IPS DF 19.7 (cell line): ENCODE measurements at places on chromosomes 12 and 14.

DNA sequence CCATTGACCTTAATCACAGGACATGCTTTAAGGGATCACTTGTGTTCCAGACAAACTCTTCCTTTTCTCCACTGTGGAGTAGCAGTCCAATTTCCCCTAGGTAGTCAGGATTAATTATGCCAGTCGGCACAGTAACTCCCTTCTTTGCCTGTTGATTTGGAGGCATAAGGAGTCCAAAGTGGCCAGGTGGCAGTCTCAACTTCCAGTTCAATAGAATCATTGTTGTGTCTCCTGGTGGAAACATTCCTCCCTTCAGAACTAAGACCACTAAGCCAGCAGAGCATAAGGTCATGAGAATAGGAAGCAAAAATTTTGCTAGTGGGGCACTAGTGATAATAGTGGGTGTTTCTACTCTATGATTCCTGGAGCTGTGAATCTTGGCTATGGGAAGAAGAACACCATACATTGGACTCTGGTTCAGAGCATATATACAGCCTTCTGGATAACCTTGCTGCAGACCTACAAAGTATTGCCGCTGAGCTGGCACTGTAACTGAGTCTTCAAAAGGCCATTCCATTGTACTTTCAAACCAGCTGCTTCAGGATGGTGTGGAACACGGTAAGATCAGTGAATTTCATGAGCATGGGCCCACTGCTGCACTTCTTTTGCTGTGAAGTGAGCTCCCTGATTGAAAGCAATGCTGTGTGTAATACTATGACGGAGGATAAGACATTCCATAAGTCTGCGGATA lies 147.3 kb upstream of the MAX start:
- no peak for DNase-seq

DNA sequence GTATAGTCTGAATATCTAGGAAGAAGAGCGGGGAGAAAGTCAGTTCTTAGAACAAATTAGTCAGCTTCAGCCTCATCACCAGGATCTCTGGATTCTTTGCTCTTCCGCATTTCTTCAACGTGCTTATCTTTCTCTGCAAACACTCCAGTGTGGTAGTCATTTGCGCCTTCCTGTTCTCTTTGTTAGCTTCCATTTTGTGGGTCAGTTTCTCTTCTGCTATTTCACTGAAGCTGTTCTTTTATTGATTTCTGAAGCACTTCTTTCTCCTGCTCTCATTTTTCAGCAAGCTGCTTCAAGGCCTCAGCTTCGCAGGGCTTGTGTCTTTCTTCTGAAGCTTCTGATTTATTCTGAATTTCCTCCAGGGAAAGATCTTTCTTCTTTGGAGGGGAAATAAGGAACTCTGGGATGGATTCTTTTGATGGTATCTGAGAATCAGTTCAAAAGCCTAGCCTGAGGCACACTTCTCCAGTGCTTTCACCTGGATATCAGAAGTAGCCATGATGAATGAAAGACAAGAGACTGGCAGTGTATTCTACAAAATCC lies 13.5 kb downstream of the AMN1 start:
- DNase-seq, result no peak

DNA sequence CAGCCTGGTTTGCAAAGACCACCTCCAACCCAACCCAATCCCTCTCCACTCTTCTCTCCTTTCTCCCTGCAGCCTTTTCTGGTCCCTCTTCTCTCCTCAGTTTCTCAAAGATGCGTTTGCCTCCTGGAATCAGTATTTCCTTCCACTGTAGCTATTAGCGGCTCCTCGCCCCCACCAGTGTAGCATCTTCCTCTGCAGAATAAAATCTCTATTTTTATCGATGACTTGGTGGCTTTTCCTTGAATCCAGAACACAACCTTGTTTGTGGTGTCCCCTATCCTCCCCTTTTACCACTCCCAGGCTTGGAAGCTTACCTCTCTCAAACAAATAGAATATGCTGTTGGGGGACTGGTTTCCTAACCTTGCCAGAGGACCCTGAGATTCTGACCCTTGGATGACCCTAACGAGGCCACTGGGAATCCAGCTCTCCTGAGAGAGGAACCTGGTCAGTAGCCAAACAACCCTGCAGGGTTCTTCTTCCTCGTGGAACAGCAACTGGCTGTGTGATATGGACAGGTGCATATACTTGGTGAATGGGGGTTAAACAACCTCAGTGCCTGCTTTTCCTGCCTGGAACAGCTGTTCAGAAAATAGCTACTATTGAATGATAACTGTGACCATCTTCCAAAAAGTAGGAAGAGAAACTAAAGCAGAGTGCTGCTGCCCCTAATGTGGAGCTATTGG lies 4.4 kb downstream of the WNT1 start:
- no peak for DNase-seq

- DNase-seq, result no peak
Observed at GRCh38 chr12:29769162-29769858, 14.4 kb downstream of the TMTC1 start.

DNA sequence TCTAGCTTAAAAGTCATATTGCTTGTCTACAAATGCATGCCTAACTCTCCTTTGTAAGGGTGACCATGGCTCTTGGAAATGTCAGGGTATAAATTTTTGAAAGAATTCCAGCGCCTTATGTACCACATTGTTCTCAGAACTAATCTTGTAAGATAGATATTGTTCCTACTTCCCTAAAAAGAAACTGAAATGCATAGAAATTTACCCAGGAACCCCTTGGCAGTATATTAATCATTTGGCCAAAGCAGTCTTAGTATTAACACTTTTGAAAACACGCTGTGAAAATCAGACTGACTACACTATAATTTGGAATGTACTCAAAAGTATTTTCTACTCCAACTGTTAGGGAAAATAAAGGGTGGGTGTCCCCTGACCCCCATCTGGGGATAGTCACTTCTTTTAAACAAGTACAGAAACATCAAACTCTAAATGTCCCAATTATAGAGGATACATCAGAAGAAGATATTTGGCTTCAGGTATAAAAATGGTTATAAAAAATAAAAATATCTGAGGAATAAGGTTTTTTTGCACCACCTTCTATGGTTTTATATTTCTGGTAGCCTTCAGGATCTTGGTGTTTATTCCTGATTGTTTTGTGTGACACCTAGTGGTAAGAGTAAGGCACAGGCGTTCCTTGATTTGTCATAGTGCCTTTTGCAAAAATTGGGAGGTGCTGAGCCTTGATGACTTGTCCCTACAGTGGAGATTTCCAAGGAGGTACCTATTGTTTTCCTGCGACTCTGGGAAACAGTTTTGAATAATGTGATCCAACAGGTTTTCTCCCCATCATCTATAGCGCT lies 2.2 kb upstream of the NFKBIA start:
- DNase-seq, result no peak

- DNase-seq, result no peak
Observed at GRCh38 chr12:46246021-46246700, 22.7 kb downstream of the SLC38A1 start.

DNA sequence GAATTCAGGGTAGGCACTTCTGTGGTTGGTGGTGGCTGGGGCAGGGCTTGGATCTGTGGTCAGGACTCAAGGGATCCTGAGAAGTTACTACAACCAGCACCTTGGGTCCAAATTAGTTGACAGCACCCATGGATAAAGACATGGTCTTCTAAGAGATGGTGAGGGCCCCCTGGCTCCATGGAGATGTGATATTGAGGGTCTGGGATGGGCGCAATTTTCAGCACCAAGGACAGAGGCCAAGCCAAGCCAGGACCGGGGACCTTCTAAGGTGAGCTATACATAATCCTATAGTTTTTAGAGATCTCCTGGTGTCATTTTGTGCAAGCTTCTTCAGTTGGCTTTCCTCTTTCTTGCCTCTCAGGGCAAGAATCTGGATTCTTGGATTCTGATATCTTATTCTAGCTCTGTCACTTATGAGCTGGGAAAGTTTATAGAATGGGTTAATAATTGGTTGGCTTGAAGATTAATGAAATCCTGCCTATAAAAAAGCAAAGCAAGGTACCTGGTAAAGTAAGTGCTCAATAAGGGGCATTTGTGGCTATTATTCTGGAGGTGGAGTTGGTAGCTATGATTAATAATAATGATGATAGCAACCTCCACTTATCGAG lies 130.1 kb upstream of the LHX5 start:
- DNase-seq, result no peak

- no peak for DNase-seq
Observed at GRCh38 chr12:91454179-91454578, 271.6 kb upstream of the DCN start.

- no peak for DNase-seq
Observed at GRCh38 chr14:96297000-96297399, 41.0 kb downstream of the BDKRB1 start.

DNA sequence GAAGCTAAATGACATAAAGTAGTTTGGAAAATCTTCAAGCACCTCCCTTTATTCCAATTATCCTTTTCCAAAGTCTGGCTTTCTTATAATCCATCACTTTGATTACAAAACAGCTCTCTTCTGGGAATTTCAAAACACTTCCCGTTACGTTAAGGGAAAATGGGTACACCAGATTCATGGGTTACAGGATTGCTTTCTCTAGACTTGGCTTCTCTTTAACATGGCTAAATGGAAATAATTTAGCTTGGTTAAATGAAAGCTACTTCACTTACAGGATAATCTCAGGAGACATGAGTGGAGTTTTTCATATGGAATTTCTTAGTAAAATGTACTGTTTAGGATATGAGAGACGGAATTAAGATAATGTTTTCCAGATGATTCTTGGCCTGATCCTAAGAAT lies 14.7 kb downstream of the GSTZ1 start:
- DNase-seq, result no peak

GRCh38 chr12:12804432-12804886 lies 8.7 kb upstream of the DDX47 start:
- no peak for DNase-seq

- no peak for DNase-seq
Observed at GRCh38 chr12:64099397-64099796, 122.7 kb downstream of the KICS2 start.

DNA sequence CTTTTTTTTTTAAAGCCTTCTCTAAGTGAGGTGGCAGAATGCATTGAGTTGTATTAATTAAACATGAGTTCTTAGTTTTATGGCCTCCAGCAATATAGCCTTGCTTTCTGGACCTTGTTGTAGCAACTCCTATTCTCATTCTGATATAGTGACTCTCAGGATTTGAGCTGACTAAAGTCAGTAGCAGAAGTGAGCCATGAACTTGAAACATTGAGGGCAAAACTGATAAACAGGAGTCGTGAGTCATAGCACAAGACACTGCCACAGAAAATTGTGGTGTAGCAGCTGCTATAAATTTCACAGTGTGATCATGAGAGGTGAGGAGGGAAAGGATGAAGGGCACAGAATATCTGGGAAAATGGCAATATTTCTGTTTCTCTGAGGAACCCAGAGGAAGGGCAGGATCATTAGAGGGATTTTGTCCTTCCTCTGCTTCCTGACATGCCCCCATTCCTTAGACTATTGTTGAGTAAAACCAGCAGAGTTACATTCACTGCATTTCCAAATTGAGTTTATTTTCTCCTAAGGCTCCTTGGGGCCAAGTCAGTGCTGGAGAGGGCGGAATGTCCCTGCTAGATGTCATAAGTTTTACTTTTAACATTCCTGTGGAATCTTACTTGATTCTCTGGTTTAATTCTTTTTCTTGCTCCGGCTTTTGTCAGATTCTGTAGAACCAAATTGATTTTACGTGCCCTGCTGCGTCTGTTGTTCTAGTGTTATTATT lies 7.5 kb downstream of the KLRG1 start:
- no peak for DNase-seq

- DNase-seq, result no peak
Observed at GRCh38 chr12:77686760-77687159, 143.9 kb upstream of the NAV3 start.

DNA sequence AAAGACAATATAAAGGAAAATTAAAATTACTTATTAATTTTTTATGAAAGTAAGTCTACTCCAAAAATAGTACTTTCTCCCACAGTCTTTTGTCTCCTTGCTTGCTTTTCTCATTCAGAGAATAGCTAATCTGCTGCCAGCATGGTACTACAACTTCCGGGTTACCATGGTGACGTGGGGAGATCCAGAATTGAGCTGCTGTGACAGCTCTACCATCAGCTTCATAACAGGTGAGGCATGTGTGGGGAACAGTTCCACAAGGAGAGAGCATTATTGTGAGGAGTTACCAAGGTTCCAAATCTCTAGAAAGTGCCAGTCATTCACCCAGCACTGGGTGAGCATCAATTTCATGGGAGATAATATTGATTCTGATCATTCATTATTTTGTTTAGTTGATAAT lies 197.8 kb downstream of the PTPRO start:
- DNase-seq, result no peak

GRCh38 chr12:89760783-89761182 lies 52.1 kb upstream of the ATP2B1 start:
- DNase-seq, result no peak

GRCh38 chr14:104660597-104660996 lies 28.8 kb upstream of the INF2 start:
- DNase-seq, result no peak

DNA sequence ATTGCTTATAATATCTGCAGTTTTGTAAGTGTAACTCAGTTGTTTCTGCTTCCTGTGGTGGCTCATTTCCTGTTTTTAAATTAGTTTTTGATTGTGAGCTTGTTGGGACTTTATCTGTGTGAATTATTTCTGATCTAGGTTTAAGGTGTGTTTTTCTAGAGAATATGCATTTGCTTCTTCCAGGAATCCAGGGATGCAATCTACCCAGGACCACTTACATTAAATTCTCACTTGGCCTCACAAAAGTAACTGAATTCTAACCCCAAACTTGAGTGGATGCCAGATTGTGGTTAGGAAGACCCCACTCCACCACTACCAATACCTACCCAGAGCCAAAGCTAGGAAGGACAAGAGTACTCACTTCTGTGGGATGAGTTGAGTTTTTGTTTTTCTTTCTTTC lies 11.9 kb downstream of the STYX start:
- DNase-seq, result no peak

DNA sequence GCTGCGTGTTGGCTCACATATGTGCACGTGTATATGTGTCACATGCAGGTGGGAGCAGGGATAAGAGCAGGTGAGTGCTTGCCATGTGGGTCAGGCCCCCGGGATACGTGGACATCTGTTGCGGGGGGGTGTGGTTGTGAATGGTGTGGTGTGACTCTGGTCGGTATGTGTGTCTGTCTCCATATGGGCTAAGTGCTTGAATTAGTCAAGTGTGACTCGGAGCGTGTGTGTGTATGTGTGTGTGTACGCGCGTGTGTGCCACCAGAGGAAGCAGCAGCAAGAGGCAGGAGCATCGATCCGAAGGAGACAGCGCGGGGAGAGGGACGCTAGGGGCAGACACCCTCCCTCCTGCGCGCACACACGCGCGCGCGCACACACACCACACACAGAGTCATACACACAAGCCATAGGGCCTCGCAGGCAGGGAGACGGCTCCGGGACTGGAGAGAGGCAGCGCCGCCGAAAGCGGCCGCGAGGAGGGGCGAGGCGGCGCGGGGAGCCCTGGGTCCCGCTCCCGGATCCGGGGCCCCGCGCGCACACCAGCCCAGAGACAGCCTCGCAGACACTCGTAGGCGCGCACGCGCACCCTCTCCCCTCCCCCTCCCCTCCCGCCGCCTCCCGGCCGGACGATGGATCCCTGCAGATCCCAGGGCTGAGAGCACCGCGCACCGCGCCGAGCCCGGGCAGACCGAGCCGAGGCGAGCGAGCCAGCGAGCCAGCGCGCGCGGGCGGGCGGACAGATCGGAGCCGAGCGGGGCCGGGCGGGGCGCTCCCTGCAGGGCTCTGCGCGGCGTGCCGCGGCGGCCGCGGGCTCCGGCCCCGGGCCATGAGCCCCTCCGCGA lies at the start of gene ASIC1:
Gene ASIC1, plus strand, starts transcription at position 597 of the 842 bp plus-strand sequence. CDS start 1,171 bp downstream, outside the sequence.
- DNase-seq, result no peak
